ENCODE measurements at places on chromosomes 13 and 19. TPM values are rescaled to one million over a fixed set of nuclear protein-coding genes. Genes with fewer than 3 reads are reported as not detected.
A peak's percentile ranks its signal among the peaks of the same experiment; 100 is the strongest.

DNA sequence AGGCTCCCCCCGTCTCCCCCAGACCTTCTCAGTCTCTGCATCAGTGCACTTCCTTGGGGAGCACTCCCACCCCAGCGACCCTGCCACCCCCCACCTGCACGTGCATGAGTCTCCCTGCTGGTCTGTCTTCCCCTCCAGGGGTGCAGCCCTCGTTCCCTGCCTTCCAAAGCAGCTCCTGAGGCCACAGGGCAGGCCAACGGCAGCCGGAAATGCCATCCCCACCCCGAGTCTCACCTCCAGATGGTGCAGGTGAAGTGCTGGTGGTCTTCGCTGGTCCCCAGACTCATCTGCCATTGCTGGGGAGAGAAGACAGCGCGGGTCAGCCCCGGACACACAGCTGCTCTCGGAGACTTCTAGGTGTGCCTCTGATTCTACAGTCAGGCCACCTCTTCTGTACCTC is 5.5 kb downstream of the MYDGF start:
- no peak for DNase-seq

- no peak for DNase-seq
Observed at GRCh38 chr13:110617321-110618072, 2.2 kb downstream of the NAXD start.

GRCh38 chr19:42469311-42470235 is 26.8 kb upstream of the CXCL17 start:
- no peak for DNase-seq

GRCh38 chr13:111253365-111253872 is 67.0 kb upstream of the TEX29 start:
- no peak for DNase-seq

DNA sequence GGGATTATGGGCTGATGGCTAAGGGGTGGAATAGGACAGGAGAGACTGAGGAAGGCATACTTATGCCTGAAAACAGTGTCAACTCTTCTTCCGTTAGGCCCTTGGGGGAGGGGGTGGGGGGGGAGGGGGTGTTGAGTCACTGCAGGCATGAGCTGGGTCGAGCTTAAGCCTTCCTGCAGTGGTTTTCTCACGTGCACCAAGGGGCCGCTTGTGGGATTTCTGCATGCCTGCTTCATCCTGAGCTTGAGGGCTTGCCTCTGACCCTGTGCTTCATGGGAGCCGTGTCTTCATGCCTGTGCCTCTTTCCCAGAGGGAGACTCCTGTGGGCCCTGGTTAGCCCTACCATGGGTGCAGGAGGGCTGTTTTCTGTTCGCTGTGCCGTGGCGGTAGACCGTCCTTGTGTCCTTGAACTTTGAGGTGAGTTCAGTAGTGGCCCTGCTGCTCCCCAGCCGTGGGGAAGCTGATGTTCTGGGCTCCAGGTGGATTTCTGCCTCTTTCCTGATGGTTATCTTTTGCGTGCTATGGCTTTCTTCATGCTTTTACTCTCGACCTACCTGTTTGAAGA is 186.1 kb downstream of the PCCA start:
- no peak for DNase-seq

- DNase-seq = no peak
Observed at GRCh38 chr19:40116075-40116474, 25.3 kb upstream of the ZNF780A start.

GRCh38 chr19:928471-929202 is 2.8 kb downstream of the ARID3A start:
- no peak for DNase-seq

GRCh38 chr19:48190288-48190884 is 19.9 kb downstream of the ZSWIM9 start:
- peak; percentile 57 for DNase-seq

- DNase-seq = no peak
Observed at GRCh38 chr19:32164384-32164992, 180.9 kb upstream of the ZNF507 start.

KANK3 gene
- 1.8 TPM for total RNA-seq

FBXO27 gene
- total RNA-seq = 0.35 TPM

POU2F2 gene
- 33.4 TPM for total RNA-seq

ZNF793 gene
- total RNA-seq = 3.4 TPM

All from naive thymus-derived CD4-positive, alpha-beta T cell (primary cell).